NCI-H2107 (cell line): ENCODE measurements at places on chromosomes 1 and 21.

DNA sequence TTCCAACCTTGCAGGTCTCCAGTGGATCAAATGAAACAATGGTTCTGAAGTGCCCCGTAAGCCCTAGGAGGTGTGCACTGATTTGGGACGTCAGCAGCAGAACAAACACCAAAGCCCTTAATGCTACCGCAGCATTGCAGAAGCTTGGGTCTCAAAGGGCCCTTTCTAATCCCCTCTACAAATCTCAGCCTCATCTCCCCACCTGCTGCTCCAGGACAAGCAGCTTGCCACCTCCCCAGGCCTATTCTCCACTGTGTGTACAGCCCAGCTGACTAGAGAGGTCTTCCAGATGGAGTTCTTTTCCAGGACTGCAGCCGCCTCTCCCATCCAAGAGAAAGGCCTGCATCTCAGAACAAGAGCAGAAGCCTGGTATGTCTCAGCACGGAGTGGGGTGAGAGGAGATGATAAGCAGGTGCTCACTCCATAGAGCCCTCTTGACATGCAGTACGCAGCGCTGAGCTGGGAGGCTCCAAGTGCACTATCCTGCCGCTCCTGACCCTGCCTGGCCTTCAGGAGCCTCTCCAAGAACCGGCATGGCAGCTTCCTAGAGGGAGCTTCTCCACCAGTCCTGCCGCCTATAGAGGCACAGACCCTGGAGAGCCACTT, 46.3 kb downstream of the MRPL37 start:
- DNase-seq, result no peak

- DNase-seq, result no peak
Observed at GRCh38 chr1:184791550-184791900, 36.9 kb upstream of the EDEM3 start.

GRCh38 chr1:18187054-18187453, 79.5 kb downstream of the IGSF21 start:
- no peak for DNase-seq

GRCh38 chr1:32362474-32363313, at the start of the genes FAM229A and TSSK3:
Gene FAM229A (minus strand): TSS chr1:32362485. CDS start chr1:32362091, 394 bp downstream.
Gene TSSK3 (plus strand): TSS chr1:32362539. CDS start chr1:32362702, 163 bp downstream.
- no peak for DNase-seq

DNA sequence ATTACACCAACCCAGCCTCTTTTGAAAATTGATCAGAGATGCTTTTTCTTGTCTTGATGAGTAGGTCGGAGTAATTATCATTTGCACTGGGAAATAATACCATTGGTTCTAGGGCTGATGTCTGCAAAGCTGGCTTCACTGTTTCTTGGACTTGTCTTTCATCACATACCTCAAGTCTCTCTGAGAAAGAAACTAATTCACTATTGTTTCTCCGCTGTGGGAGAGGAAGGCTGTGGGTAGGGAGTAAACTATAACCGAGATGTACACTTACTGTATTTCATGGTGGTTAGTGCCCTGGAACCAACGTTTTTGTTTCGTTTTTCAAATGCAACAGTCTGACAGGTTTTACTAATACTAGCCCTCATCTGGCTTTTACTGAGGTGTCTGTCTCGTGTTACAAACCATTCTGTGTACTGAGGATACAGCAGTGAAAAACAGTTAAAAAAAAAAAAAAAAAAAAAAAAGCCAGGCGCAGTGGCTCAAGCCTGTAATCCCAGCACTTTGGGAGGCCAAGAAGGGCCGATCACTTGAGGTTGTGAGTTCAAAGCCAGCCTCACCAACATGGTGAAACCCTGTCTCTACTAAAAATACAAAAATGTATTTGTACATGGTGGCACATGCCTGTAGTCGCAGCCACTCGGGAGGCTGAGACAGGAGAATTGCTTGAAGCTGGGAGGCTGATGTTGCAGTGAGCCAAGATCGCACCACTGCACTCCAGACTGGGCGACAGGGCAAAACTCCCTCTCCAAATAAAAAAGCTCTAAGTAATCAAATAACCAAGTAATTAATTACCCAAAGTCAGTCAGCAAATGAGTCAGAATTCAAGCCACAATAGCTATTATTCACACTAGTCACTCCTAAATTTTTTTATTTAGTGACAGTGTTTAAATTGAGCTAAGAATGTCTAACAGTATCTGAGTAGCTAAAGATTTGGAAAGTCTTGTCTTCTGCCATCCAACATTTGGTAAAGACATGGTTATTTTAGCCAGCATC, 23.3 kb downstream of the TOMM20 start:
- DNase-seq, result peak; percentile 38

DNA sequence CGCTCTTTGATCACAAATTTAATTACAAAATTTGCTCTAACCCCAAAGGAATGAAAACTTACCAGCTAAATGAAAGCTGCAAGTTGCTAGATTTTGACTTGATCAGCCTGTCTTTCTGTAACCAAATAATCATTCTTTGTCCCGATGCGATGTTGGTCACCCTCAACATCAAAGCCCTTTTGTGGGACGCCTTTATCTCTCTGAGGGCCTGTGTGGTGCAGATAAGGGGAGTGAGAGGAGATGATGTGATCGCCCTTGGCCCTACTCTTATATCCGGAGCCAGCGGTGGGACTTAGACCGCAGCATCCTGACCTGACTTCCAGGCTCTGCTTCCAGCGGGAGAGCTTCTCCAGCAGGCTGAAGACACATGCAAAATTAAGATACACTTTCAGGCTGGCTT, 19.3 kb upstream of the UMODL1 start:
- no peak for DNase-seq

DNA sequence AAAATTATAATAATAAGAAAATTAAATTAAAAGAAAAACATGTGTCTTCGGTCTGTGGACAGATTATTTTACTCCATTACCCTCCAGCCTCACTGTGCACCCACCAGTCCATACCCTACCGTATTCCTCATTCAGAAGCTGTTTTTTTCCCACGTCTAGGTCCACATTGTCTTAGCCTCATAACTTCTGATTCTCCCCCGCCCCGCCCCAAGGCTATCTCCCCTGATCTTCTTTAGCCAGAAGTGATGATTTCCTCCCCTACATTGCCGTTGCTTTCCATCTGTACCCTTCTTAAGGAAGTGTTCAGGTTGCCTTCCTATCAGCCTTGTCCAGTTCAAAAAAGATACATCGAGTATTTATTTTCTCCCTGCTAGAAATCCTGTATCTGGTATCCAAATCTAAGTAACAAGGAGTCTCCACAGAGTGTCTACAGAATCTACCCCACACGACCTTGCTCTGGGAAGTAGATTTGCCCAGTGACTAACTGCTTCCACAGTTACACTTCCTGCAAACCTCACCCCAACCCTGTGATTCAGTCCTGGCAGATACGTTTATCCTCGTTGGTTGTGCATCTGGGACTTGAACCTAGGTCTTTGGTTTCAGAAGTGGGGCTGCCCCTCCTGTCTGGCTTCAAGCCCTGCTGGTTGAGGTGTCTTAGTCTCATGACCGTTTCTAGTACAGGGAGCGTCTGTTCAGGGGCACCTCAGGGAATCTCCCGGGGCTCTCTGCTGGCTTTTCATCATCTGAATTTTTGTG, 470.2 kb downstream of the CAMTA1 start:
- no peak for DNase-seq

DNA sequence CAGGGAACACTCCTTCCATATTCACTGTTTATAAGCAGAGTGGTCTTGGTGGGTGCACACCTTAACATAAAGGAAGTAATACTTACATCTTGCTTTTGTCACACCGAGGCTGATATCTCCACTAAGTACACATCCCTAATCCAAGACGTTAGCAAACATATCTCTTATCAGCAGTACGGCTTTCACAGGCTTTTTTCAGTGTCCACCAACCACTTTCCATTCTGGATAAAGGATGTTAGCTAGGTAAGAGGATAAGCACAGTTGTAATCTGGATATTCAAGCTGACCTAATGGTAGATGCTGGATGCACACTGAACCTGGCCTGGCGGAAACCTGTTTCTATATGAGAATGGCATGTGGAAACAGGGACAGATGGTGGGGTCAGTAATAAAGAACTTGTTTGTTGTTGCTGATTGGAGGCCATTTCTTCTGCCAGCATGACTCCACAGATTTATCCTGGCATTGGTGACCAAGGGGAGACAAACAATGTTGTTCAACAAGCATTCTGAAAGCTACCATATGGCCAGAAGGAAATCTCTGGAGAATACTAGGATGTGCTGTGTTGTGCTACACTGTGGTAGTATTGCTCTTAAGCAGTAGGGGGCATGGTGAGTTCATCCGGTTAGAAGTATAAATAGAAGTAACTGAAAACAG, 416.4 kb downstream of the PTBP2 start:
- DNase-seq, result peak; percentile 70

- no peak for DNase-seq
Observed at GRCh38 chr1:32219022-32219421, 3.1 kb downstream of the TMEM234 start.

DNA sequence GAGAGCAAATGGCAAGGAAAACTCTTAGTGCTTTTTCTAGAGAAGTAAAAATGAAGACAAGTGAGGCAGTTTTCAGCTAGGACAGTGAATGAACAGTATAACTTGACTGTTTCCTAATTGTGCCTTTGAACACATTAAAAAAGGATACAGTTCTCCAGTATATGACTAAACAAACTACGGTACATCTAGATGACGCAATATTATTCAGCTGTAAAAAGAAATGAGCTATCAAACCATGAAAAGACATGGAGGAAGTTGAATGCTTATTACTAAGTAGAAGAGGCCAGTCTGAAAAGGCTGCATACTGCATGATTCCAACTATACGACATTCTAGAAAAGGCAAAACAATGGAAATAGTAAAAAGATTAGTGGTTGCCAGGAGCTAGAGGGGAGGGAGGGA, 206.3 kb downstream of the SIPA1L2 start:
- no peak for DNase-seq

- DNase-seq, result no peak
Observed at GRCh38 chr1:115529216-115529897, 112.4 kb upstream of the VANGL1 start.

DNA sequence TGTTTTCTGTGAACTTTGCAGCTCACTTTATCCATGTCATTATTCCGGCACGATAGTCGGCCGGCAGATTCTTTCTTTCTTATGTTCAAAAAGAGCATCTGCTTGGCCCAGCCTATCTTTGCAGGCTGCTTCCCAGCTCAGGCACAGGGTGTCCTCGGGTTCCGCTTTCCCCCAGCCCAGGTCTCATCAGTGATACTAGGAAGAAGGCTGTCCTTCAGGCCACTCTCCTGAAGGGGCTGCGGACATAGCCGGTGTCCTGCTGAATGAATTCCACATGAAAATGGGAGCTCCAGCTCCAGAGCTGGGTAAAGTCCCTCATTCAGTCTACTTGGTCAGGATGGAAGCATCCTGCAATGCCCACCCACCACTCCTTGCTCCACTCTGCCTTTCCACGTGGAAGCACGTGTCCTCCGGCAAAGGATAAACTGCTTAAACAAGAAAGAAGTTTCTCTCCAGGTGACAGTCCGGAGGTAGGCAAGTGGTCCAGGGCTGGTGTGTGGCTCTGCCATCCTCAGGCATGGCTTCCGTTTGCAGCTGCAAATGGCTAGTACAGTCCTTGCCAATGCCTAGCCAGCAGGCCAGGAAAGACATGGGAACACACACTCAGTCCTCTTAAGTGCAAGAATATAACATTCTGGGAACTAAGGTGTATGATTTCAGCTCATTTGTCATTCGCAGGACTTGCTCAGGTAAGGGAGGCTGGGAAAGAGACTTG, 161.0 kb downstream of the TRIM33 start:
- DNase-seq, result no peak

DNA sequence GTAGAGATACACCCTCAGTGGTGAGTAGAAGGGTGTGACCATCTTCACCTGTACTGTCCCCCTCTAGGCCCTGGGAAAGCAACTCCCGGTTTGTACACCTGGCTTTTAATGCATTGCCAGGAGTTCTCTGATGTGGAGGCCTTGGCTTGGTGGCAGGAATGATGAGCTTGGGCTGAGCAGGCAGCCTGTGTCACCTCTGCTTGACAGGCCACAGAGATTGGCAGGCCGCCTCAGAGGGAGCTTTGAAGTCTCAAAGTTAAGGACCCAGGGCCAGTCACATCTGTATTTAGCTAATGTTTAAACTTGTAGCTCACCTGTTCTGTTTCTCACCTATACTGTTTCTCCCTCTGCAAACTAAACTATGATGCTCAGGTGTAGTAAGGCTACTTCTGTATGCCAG, 28.5 kb downstream of the HUNK start:
- DNase-seq, result no peak

DNA sequence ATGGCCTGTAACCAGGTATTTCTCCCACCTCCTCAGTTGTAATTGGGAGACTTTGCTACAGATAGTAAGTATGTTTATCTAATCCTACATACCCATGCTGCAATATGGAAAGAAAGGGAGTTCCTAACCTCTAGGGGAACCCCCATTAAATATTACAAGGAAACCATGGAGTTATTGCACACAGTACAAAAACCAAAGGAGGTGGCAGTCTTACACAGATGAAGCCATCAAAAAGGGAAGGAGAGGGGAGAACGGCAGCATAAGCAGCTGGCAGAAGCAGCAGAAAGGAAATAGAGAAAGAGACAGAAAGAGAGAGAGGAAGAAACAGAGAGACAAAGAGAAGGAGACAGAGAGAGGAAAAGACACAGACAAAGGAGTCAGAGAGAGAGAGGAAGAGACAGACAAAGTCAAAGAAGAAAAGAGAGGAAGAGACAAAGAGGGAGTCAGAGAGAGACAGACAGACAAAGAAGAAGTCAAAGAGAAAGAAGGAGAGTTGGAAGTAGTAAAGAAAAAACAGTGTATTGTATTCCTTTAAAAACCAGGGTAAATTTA, 142.9 kb downstream of the FASLG start:
- DNase-seq, result no peak

DNA sequence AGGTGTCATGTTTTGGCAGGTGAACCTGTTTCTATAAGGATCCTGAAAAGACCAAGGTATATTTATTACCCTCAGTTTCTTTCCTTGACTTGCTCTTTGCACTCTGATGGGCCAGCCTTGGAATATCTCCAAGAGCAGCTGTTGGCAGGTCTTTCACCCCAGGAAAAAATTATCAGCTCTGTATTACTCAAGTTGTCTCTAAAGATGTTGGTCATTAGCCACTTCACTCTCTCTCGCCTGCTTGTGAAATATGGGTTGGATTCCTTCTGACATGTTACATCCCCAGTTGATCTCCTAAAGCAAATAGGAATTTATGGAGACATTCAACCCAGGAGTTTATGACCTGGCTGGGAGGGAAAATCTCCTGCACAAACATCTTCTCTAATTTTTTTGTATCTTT, 85.9 kb downstream of the KCNJ15 start:
- no peak for DNase-seq

- DNase-seq, result no peak
Observed at GRCh38 chr1:184598403-184599193, 156.1 kb downstream of the EDEM3 start.

- DNase-seq, result no peak
Observed at GRCh38 chr1:156659661-156659987, 17.6 kb downstream of the NES start.

DNA sequence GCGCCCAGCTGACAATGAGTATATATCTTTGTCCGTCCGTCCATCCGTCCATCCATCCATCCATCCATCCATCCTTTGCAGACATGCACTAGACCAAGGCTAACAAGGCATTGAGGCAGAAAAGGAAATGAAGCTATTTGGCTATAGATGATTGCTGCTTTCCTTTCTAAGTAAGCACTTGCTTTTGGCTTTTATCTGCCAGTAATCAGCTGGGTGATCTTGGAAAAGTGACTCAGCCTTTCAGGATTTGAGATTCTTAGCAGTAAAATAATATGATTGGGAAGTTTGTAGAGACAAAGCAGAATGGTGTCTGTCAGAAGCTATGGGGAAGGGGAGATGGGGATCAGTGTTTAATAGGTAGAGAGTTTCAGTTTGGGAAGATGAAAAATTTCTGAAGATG, 22.7 kb downstream of the ZFYVE9 start:
- no peak for DNase-seq
